ENCODE measurements at places on chromosomes 12 and 14.

DNA sequence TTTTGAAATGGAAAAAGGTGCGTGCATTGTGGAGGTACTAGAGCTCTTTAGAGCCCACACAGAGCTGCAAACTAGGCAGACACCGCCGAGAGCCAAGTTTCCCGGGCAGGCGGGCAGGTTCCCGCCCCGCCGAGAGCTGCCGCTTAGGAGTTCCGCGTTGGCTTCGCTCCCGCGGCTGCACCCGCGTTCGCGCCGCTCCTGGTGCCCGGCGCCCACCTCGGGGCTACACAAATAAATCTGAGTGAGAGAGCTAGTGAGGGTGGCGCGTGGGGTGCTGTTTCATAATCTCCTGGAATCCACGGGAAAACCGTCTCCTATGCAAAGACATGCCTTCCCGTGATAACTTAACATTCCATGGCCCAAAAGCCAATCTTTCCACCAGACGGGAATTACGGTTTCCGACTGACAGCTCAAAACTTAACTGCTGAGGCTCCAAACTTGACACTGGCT is 645 bp downstream of the KITLG start:
- peak; percentile 14 for DNase-seq

DNA sequence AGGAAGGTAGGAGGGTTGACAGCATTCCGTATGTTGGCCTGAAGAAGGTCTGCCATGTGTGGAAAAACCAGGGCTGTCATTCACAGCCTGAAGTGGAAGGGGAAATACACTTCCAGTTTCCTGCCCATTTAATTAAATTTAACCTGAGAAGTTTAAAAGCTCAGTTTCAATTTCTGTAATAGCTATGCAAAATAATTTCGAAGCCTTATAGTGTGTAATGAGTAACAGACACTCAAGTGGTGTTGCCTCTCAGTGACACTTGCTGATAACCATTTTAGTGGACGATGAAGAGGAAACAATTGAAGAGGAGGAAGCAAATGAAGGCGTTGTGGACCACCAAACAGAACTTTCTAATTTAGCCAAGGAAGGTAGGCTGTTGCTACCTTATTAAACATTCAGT is 44.8 kb downstream of the EP400 start:
- no peak for DNase-seq

DNA sequence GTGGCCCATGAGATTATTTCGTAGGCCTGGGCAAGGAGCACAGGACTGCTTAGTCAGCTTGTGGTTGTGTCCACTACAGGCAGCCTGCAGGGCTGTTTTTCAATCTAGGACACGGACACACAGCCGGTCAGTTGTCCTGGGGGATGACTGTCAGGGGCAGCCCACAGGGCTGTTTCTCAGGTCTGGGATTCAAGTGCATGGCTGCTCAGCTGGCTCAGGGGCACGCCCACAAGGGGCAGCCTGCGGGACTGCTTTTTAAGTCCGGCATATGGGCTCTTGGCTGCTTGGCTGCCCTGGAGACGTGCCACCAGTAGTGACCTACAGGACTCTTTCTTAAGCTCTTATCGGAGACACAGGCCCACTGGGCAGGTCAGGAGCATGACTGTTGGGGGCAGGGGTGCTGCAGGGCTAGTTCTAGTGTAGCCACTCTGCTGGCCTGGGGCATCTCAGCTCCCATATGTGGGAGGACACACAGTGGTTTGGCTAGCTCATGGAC is 26.6 kb upstream of the GTF2A1 start:
- no peak for DNase-seq

GRCh38 chr12:116426391-116427136 is 132.6 kb upstream of the MAP1LC3B2 start:
- no peak for DNase-seq

- no peak for DNase-seq
These were observed 858 bp upstream of the ANKRD13A start for GRCh38 chr12:109998241-109998903.

DNA sequence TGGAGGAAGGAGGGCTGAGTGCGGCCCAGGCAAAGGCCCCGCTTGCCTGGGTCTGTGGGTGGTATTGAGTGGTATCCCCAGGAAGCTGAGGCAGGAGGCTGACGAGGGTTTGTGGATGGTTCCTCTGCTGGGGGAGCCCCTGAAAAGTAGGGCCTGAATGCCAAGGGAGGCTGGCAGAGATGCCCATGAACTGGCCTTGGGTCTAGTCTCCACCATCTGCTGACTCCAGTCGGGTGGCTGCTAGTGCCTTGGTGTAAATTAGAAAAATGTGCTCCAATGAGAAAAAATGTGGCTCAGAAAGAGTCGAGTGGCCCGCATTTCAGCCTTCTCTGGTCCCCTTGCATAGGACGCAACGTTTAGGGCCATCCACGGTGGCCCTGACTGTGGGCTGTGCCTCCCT is 181.2 kb upstream of the PRMT8 start:
- DNase-seq: no peak

DNA sequence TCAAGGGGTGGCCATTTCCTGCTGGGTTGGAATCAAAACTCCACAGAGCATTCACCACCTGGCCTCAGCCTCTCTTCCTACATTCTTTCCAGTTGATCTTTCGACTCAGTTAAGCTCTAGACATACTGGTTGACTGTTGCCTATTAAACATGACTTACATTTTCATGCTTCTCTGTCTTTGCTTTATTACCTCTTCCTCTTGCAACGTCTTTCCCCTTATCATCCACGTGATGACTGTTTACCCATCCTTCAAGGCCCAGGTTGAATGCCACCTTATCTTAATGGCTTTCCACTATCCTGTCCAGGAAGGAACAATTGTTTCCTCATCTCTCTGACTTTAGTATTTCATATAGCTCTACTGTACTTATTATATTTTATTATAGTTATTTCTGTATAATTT is 24.4 kb upstream of the CCDC175 start:
- DNase-seq: no peak

DNA sequence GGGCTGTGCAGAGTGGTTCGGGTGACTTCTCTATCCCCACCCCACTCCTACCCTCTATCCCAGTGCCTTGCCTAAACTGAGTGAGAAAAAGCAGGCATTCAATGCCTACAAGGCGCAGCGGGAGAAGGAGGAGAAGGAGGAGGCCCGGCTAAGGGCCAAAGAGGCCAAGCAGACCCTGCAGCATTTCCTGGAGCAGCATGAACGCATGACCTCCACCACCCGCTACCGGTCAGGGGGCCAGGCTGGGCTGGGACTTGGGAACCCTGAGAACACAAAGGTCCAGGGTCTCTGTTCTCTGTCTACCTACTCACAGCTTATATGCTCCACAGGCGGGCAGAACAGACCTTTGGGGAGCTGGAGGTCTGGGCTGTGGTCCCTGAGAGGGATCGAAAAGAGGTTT is 11.7 kb downstream of the PRPF40B start:
- DNase-seq: no peak

DNA sequence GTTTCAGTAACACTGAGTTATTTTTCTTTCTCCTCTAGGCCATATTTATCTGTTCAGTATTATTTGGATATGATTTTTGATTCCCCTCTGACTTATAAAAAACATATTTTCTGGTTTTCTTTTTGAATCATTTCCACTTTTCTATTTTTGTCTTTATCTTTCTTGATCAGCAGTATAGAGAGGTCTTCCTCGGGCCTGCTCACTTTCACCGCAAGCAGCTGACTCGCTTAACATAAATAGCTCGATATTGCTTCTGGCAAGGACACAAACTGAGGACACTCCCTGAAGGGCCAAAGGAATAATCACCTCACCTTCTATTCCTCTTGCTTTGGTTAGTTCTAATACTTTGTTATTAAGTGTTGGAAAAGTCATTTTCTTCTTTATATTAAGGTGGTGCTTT is 25.8 kb upstream of the TRHDE start:
- no peak for DNase-seq

- peak; percentile 61 for DNase-seq
These were observed 10.7 kb downstream of the PCNX4 start for GRCh38 chr14:60102389-60102788.

- peak; percentile 39 for DNase-seq
These were observed 7.6 kb downstream of the CEP170B start for GRCh38 chr14:104872469-104873341.

DNA sequence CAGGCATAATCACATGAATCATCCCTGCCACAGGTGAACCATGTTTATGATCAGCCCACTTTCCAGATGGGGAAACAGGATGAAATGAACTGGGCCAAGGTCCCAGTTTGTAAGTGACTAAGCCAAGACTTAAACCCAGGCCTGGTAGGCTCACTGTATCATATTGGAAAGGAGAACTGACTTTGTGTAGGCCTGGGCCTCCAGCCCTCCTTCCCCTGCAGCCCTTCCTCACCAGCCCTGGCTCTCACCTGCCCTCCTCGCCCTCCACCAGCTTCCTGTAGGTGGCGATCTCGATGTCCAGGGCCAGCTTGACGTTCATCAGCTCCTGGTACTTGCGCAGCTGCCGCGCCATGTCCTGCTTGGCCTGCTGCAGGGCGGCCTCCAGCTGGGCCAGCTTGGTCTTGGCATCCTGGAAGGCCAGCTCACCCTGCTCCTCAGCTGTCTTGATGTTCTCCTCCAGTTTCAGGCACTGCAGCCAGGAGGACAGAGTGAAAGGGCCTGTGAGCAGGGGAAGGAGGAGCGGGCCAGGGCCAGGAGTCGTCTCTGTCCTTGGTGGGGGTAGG is 19.8 kb downstream of the KRT80 start:
- no peak for DNase-seq

DNA sequence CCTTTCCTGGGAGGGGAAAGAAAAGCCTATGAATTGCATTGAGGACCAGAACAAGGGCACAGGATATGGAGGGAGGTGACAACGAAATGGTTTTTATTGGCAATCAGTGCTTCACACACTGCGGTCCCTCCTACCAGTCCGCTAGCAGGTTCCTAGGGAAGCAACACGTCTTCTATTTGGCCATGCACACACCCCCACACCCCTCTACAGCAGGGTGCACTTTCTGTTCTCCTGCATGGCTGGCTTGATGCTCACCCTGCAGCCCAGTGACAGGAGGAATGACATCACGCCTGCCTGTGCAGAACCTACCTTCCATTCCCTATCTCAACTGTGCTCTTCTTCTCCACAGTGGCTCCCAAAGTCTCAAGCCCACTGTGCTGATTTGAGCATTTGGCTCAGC is 57.9 kb downstream of the TTC9 start:
- DNase-seq: no peak

GRCh38 chr12:12028668-12029402 is 41.9 kb upstream of the BCL2L14 start:
- no peak for DNase-seq

DNA sequence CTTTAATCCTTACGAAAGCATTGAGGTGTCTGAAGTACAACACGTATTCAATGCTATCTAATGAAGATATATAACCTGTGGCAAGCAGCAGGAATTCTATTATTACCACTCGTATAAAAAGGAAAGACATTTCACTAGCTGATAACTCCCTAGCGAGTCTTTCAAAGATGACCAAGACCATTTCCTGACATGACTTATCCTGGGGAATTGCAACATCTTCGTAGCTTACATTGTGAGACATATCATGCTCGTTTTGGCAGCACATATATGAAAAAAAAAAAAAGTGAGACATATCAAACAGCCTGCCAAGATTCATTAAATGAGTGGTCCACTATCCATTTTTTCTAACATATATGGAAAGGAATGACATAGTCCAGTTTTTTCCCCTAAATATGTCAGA is 337.0 kb downstream of the FSCB start:
- DNase-seq: no peak

- no peak for DNase-seq
These were observed 3.1 kb upstream of the HPD start for GRCh38 chr12:121861636-121862254.

- DNase-seq: no peak
These were observed 47.8 kb downstream of the TESPA1 start for GRCh38 chr12:54936736-54937135.

DNA sequence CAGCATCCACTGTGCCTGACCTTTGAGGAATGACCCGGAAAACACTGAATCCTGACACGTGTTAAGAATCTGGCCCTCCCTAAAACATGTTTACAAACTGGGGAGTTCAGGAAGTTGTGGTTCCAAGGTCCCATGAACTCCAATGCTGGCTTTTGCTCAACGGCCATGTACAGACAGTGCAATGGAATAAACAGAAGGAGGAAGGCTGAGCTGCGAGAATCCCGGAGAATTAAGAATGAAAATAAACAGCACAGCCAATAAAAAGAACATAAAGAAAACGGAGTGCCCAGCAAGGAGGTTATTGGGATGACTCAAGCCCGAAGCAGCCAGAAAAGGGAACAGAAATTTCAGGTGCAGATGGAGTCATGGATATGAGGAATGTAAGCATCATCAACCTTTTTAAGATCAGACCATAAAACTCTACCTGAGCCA is 32.3 kb downstream of the BCL11B start:
- no peak for DNase-seq

DNA sequence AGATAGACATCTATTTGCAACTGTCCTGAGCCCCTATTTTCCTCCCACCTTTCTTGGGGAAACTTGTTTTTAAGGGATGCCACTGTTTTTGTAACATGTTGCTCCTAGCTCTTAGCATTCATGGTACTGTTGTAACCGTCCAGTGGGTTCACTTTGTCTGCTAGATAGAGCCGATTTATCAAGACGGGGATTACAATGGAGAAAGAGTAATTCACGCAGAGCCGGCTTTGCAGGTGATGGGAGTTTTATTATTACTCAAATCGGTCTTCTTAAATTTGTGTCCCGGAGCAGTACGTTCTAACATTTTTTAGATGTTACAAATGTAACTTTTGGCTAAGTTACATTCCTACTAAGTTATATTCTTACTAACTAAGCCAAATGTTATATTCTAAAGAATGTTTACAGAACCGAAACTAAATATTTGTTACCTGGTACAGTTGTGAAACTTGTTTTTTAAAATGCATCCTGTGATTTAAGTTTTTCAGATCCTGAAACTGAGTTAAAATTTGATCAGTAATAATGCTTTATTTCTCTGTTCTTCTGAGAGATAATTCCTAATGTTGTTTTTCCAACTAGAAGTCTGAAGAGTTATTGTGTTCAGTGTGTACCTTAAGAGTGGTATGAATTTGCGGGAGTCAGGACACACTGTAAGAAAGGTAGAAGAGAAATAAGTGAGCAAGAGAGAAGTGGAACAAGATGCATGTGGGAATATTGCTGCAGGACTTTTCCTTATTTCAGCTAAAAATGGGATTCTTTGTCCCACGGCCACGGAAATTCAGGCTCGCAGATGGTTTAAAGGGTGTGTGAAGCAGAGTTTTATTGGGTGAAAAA is 20.6 kb upstream of the CLEC2D start:
- DNase-seq: no peak

DNA sequence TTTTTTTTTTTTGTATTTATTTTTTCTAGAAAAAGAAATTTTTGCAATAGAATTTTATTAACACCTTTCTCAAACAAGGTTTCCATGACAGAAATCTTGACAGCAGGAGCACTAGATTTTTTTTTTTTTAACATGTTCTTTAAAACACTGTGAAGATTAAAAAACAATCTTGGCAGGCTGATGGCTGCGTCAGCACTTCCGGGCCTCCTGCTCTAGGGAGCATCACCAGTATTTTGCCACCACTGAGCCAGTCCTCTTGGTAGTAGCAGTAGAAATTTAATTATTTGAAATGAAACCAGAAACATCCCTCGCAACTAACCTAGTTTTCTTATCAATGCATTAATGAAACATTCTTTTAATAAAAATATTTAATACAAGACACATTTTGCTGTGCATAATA is 99.6 kb downstream of the APAF1 start:
- DNase-seq: no peak

Data from inflammatory macrophage treated with lipopolysaccharide for 1 hour (primary cell).